Substantia nigra (tissue), 51 donors: ENCODE measurements at places on chromosomes 6 and 20.

DNA sequence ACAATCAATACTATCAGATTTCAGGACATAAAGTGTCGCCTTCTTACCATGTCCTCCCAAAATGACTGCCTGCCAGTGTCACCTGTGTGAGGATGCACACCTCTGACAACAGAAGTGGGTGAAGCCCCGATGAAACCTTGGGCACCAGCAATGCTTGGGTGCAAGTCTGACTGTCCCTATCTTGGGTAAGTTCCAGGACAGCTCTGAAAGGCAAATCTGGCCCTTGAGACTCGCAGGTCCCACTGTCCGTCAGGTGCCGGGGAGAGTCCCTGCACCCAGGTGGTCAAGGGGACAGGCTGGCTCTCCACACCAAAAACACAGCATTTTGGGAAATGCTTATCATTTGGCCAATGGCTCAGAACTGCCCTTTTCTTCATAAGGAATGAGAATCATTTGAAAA, 43.3 kb downstream of the EZR start:
- DNase-seq, result no peak

DNA sequence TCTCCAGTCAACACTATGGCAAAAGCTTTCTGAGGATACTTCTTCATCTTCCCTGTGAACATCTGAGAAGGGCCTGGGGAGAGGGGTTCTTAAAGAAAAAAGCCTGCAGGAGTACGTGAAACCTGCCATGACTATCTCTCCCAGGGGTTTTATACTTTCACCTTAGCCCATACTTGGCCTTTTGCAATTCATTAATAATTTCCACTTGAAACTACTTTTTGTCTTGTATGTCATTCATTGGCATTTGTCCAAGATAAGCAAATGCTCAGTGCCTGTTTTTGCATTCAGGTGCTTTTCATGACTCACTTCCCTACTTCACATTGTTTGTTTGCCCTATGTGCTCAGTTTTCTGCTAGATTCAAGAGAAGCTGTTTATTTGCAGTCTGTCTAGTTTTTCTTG, 580.3 kb upstream of the GJE1 start:
- DNase-seq, result no peak

DNA sequence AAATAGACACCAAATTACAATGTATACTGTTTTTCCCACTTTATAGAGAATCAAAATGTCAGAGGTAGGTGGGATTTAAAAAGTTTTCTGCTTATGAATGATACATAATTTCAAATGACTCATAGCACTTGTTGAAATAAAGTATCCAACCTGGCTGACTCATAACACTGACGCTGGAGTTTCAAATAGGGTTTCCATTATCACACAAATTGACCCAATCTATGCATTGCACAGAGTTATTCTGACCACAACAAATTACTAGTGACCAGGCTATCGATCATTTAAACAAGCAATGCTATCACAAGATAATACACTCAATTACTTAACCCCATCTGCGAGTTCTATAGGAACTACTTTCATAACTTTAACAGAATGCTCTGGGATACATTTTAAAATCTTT, 31.9 kb upstream of the PRELID3B start:
- no peak for DNase-seq

- no peak for DNase-seq
These were observed 6.1 kb downstream of the SIRPG start for GRCh38 chr20:1651268-1652058.

- DNase-seq, result no peak
These were observed 12.7 kb downstream of the IL17F start for GRCh38 chr6:52231406-52232127.

DNA sequence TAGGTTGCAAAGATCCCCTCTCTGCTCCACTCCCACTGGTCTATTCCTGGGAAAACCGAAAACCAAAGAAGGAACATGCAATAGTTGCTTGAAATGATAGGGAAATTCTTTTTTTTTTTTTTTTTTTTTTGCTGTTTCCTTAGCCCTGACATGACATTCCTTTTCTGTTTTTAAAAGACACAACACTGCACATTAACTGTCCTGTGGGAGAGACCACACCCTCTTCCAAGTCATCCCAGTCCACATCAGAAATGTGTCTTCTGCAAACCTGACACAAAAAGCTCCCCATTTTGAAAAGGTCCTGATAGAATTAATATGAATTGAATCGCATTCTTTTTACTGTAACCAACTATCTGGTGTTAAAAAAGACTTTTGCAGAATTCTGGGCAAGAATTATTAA, 43.4 kb upstream of the RIPOR2 start:
- DNase-seq, result no peak

DNA sequence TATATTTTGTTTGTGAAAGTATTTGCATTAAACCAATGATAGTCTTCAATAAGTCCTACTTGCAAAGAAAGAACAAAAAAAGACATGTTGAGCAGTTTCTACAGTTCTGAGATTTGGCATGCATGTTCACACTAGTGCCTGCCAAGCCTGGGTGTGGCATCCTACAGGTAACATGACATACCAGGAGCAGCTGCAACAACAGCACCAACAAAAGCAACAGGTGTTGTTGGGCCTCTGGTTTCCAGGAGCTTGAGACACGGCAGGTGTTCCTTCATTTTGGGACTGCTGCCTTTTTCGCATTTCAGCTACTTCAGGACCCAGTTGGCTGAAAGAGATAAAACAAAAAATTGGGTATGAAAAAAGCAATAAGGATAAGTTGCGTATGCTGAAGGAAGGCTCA, 41.2 kb upstream of the MTRF1L start:
- no peak for DNase-seq

DNA sequence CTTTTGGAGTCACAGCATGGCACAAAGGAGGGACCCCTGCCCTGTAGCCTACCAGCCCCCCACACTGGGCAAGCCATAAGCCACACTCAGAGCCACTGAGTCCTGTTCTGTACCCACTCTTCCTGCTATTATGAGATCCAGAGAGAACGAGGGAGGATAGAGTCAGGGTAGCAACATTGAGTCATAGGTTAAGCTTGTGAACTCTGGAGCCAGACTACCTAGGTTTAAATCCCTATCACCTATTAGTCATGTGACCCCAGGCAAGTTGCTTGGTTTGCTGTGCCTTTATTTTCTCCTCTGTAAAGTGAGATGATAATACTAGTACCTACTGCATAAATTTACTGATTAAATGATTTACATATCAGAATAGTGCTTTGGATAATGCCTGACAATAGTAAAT, 540 bp downstream of the CNBD2 start:
- no peak for DNase-seq

DNA sequence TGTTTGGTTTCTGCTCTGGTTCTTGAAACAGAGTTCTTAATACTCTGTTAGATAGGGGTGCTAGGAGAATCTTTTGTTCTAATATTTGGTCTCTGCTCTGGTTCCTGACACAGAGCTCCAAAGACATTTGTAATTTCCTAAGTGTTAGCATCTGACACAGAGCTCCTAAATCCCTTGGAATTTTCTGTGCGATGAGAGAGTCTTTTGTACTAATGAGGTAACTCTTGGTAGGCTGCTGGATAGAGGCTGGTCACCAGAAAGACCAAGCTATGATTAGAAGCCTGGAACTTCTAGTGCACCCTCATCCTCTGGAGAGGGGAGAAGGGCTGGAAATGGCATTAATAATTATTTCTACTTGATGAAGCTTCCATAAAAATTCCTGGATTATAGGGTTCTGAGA, 7.7 kb upstream of the CD109 start:
- no peak for DNase-seq

- no peak for DNase-seq
These were observed 44.1 kb downstream of the NEDD9 start for GRCh38 chr6:11188161-11188915.

GRCh38 chr6:110563711-110564110, 87.3 kb upstream of the SLC22A16 start:
- no peak for DNase-seq

DNA sequence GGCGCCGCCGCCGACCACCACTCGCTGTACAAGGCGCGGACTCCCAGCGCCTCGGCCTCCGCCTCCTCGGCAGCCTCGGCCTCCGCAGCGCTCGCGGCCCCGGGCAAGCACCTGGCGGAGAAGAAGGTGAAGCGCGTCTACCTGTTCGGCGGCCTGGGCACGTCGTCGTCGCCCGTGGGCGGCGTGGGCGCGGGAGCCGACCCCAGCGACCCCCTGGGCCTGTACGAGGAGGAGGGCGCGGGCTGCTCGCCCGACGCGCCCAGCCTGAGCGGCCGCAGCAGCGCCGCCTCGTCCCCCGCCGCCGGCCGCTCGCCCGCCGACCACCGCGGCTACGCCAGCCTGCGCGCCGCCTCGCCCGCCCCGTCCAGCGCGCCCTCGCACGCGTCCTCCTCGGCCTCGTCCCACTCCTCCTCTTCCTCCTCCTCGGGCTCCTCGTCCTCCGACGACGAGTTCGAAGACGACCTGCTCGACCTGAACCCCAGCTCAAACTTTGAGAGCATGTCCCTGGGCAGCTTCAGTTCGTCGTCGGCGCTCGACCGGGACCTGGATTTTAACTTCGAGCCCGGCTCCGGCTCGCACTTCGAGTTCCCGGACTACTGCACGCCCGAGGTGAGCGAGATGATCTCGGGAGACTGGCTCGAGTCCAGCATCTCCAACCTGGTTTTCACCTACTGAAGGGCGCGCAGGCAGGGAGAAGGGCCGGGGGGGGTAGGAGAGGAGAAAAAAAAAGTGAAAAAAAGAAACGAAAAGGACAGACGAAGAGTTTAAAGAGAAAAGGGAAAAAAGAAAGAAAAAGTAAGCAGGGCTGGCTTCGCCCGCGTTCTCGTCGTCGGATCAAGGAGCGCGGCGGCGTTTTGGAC, 2.0 kb downstream of the SOX4 start:
- no peak for DNase-seq

- DNase-seq, result no peak
These were observed 9.3 kb downstream of the IRF4 start for GRCh38 chr6:400815-401214.

GRCh38 chr6:52341561-52342260, 20.2 kb upstream of the PAQR8 start:
- no peak for DNase-seq

- DNase-seq, result no peak
These were observed 566.1 kb downstream of the KIF16B start for GRCh38 chr20:16007164-16007563.

DNA sequence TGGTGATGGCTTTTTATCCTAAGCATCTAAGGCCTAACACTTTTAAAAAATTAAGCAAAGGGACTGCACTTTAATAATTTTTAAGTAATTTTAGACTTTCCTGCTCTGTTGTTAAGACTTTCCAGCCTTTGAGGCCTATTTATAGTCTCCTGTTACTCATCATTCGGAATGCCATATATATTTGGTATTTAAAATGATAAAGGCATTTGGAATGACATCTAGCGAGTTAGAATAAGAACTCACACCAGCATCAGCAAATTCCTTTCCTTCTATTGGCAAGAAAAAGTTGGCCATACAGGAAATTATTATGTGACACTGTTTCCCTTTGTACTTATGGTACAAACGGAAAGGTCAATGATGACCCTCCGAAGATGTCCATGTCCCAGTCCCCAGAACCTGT, 88.1 kb upstream of the STMND1 start:
- DNase-seq, result no peak

DNA sequence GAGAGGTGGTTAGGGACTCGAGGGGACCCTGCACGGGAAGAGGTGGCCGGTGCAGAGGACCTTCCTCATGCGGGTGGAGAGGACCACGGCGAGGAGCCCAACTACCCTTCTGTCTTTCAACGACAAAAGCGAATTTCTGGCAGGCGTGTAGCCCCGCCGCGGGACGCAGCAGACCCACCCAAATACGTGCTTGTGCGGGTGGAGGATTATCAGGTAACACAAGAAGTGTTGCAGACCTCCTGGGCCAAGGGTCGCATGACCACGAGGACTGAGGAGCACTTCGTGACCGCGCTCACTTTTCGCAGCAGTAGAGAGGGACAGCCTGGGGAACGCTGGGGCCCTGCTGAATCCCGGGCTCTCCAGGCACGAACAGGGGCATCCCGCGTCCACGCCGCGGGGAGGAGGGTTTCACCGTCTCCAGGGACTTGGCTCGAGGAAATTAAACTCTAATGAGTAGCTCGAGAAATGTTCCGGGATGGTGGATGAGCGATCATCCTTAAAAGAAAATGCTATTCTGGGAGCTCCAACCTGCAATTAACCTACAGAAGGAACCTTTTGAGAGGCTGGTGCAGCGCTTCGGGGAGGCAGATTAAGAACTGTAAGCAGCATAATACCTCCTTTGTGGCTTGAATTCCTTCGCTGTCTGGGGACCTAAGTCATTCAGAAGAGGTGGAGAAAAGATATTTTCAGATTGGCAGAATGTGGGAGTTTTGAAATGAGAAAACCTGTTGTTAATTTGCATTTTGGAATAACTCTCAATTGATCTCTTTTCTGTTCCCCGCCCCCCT, 804 bp downstream of the C6orf141 start:
- no peak for DNase-seq

GRCh38 chr6:18262702-18263417, 1.5 kb downstream of the DEK start:
- no peak for DNase-seq

DNA sequence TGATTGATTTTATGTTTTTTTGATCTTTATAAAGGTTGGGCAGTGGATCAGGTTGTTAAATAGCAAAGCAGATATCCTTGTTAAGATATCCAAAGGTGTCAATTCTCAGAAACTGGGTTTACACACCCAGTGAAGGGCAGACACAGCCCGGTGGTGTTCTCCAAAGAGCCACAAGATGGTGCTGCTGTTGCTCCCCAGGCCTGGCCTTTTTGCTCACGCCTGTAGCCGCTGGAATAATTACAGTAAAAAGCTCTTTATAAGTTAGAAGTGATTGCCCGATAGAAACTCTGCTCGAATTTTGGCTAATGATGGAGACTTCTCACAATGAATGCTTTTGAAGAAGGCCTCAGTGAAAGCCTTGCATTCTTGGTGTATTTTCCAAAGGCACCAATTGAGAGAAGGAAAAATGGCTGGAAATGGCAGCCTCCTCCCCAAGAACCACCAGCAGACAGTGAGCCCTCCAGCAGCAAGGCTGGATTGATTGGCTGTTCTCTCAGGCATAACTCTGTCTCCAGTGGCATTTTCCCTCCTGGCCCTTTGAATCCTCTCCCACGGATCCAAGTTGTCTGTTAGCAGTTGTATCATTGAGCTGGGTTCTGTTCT, 120.5 kb upstream of the CHD6 start:
- peak; percentile 43 for DNase-seq

DNA sequence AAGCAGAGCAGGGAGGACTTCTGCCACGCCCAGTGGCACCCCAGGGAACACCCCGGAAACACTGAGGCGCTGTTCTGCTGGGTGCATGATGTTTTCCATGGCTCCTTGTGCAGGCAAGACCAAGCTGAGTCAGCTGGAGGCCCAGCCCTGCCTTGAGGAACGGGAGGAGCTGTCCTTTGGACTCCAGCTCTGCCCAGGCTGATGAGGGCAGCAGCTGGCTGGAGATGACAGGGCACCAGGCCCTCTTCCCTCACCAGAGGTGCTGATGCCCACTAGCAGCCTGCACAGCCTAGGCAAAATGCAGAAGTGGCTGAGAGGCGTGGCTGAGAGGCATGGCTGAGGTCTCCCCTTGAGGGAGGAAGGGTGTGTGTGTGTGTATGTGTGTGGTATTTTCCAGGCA, 2.4 kb downstream of the C6orf132 start:
- DNase-seq, result no peak

- DNase-seq, result no peak
These were observed 436.0 kb downstream of the HACE1 start for GRCh38 chr6:104423691-104424090.

- DNase-seq, result no peak
These were observed 144.8 kb downstream of the DTNBP1 start for GRCh38 chr6:15518057-15518456.
